ENCODE measurements at places on chromosomes 2 and 18.

DNA sequence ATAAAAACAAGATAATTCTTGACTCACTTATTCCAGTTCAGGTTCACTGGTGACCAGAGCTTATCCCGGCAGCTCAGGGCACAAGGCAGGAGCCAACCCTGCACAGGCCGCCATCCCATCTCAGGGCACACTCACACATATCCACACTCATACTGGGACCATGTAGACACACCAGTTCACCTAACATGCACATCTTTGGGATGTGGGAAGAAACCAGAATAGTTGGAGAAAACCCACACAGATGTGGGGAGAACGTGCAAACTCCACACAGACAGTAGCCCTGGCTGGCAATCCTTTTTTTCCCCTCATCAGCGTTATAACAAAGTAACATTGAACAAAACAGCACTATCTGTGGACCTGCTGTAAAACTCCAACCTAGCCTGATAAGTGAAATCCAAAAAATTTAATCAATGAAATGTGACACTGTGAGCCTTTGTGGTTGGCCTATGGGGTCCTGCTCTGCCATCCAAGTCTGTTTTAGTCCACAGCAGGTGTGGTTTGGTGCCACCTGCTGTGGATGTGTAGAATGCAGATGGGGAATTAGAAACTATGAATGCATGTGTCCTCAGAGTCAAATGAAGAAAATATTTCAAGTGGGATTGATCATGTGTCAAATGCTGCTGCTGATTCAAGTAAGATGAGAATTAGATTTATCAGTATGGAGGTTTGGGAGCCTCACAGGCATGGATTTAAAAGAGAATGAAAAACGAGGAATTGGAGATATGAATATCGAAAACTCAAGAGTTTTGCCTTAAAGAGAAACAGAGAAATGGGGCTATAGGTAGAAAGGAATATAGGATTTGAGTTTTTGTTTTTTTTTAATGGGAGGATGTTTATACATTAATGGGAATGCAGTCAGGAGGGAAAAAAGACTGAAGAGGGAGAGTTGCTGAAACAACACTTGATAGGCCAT lies 47.0 kb downstream of the UGP2 start:
- peak; percentile 57 for DNase-seq

- DNase-seq, result peak; percentile 31
Measured at GRCh38 chr2:6828299-6828584, 37.5 kb downstream of the CMPK2 start.

DNA sequence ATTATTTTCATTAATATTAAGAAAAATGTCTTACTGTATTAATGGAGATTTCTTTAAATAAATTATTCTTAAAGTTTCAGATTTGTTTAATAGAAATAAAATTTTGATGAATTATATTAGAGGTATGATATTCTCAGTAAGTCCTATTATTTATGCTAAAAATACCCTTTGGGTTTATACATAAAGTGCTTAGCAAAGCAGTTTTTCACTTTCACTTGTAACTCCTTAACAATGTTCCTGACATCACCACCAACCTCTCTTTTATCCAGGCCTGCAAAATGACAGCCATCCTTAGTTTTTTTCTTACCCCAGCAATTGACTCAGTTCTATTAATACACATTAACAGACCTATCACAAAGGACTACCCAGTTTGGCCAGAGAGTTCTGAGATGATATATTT lies 170.4 kb downstream of the CD226 start:
- no peak for DNase-seq

- no peak for DNase-seq
Measured at GRCh38 chr2:36329251-36329650, 26.3 kb upstream of the CRIM1 start.

GRCh38 chr2:6780765-6781274 lies 84.9 kb downstream of the CMPK2 start:
- DNase-seq, result peak; percentile 5

DNA sequence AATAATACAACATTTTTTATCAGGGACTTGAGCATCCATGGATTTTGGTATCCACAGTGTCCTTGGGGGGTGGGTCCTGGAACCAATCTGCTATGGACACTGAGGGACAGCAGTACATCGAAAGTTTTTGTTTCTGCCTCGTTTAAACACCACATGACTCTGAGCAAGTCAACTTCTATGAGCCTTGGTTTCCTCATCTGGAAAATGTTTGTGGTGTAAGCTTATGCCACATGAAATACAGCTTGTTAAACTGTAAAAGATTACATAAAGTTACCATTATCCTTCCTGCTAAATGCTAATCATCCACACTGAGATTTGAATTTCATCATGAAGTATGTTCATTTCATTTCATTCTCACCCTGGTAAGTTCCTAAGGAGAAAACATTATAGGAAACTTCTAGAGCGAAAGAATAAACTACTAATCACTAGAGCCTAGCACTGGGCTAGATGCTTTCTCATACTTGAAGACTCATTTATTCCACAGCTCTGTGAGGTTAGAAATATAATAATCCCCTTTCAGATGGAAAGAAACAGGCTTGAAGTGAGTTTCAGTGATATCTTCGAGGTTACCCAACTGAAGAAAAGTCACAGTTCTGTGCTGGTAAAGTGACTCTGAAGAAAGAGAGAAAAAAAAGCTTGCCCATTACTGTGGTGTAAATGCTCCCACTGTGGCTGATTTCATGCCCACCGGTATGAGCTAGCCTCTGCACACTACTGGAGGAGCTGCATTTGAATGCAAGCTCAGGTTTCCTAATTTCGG lies 29.2 kb downstream of the MCFD2 start:
- DNase-seq, result no peak

- DNase-seq, result no peak
Measured at GRCh38 chr18:21943456-21943855, 202.9 kb downstream of the MIB1 start.

DNA sequence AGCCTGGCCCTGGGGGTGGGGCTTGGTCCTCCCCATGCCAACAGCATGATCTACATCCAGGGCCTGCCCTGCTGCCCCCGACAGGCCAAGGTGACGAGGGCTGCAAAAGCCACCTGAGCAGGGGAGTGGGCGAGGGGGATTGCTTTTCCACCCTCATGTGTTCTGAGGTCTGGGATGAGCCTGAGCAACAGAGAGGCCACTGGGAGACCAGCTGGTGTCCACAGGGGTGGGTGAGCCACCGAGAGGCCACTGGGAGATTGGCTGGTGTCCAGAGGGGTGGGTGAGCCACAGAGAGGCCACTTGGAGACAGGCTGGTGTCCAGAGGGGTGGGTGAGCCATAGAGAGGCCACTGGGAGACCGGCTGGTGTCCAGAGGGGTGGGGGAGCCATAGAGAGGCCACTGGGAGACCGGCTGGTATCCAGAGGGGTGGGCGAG lies 147.4 kb upstream of the GPC1 start:
- no peak for DNase-seq

DNA sequence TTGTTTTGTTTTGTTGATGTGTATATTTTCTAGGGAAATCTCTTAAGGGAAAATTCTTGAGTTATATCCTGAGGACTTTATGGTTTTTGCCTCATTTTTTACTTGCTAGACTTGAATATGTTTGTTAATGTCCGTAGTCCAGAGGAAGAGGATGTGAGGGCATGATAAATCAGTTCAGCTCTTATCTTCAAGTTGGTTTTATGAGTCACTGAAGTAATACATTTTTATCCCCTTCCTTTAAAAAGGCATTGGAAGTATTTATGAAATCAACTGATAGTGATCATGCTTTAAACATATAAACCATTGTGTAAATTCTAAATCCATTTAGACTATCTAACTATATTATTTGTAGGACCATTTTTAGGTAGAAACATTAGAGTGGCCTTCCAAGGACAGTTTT lies 43.9 kb upstream of the CYBRD1 start:
- no peak for DNase-seq

GRCh38 chr2:227312579-227312978 lies 12.5 kb upstream of the MFF start:
- no peak for DNase-seq

- peak; percentile 18 for DNase-seq
Measured at GRCh38 chr2:48433682-48434081, 96.3 kb upstream of the STON1 start.

DNA sequence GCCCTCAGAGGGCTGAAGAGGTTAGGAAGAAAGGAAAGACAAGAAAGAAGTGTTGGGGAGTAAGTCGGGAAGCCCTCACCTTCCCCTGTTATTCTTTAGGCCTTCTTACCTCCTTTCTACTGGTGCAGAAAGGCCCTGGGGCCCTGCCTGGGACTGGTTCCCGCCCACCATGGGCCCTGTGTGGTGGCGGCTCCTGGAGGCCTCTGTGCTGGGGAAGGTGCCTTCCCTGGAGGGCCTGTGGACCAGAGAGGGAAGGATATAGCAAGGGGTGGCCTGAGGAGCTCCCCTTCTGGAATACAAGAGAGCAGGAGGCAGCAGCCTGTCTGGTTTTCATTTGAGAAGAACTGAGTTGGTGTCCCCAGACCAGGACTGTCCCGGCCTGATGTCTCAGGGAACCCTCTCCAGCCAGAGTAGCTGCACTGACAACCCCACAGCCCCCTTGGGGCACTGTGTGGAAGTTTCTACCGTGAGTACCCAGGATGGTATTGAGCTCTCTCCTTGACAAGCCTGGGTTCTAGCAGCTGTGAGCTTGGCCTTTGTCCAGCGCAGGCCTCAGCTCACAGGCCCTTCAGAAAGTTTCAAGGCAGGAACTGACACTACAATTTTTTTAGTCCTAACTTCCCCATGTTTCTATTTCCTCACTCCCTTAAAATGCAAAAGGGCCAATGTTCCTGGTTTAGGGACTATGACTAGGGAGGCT lies 47.1 kb downstream of the EFR3B start:
- no peak for DNase-seq

DNA sequence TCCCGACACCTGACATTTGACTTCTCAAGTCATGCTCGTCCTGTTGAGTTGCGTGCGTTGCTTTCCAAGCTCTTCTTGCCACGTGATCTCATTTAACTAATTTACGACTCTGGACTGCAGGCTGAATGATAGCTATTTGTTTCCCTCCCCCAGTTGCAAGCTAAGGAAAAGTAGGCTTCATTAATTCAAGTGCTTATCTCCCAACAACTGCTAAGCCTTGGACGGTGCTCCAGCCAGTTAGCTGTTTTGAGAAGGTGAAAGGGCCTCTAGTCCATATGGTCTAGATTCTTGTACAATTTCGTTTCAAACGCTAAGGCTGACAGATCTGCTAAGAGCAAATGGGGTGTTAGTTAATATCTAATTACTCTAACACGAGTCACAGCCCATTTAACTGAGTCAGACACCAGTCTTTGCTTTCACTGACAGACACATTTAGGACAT lies 21.1 kb downstream of the GPR45 start:
- no peak for DNase-seq

DNA sequence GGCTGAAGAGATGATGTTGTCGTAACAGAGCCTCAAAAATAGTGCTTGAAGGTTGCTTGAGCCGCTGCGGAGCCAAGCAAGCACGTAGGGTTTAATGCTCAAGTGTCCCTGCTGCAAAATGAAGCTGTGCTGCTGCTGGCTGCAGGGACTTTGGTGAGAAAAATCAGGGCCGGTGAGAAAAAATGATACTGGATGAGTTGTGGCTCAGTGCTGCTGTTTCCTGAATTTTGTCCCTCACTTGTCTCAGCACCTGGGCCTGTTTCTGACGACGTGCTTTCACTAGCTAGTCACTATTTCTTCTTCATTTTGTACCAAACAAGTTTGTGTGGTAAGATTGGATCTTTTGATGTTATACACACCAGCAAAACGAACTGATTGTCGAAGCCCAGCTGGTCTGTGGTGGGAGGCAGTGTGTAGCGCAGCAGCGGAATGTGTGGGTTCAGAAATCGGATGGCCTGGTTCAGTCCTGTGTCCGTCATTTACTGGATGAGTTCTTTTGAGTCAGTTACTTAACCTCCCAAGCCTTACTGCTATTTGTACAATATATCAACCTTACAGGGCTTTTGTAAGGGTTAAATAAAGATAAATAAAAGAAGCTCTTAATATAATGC lies 172.8 kb upstream of the FOSL2 start:
- DNase-seq, result no peak

GRCh38 chr18:13216092-13216582 lies 2.4 kb upstream of the LDLRAD4 start:
- peak; percentile 53 for DNase-seq
